SJSA1 (cell line): ENCODE measurements at places on chromosomes 12 and 14.

DNA sequence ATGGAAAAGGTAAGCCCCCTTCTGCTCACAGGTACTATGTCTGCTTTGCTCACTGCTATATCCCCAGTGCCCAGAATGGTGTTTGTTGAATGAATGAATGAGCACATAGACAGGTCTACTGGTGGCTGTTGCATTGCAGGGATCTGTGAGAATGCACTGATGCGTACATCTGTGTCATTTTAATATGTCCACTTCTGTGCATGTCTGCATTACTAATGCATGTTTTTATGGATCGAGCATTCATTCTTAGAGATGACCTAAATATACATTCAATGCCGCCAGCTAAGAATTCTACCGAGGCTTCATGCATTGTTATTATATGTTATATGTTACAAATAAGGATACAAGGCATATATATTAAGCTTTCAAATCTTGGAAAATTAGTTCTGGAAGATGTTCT, 73.8 kb downstream of the SPRING1 start:
- no peak for DNase-seq

DNA sequence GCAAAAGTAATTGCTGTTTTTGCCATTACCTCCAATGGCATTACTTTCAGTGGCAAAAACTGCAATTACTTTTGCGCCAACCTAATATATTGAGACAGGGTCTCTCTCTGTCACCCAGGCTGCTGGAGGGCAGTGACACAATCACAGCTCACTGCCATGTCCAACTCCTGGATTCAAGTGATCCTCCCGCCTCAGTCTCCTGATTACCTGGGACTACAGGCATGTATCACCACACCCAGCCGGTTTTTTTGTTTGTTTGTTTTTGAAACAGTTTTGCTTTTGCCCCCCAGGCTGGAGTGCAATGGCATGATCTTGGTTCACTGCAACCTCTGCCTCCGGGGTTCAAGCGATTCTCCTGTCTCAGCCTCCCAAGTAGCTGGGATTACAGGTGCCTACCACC, 15.7 kb upstream of the KDM2B start:
- DNase-seq: no peak

GRCh38 chr14:100983710-100984109, 80.2 kb upstream of the RTL1 start:
- DNase-seq: no peak

DNA sequence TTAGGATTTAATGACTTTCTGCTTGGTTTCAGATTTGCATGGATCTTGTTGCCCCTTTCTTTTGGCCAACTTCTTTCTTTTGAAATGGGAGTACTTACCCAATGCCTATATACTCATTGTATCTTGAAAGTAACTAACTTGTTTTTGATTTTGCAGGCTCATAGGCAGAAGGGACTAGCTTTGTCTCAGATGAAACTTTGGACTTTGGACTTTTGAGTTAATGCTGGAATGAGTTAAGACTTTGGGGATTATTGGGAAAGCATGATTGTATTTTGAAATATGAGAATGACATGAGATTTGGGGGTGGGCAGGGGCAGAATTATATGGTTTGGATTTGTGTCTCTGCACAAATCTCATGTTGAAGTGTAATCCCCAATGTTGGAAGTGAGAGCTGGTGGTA, 657.1 kb downstream of the TMTC2 start:
- no peak for DNase-seq

DNA sequence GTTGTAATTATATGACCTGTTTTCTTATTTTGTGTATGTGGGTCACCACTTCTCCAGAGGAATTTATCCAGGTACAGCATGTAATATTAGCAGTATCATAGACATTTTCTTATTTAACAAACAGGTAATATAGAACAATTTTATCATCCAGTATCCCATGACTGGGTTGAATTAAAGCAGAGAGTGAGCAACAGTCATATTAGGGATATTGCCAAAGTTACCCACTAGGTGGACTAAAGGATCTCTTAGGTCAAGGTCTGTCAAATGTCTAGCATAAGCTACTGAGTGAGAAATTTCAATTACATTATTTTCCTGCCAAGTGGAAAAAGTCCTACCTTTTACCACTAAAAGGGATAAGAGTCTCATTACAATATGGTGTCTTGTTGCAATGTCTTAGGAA, 62.1 kb upstream of the TRIM9 start:
- DNase-seq: peak; percentile 2

DNA sequence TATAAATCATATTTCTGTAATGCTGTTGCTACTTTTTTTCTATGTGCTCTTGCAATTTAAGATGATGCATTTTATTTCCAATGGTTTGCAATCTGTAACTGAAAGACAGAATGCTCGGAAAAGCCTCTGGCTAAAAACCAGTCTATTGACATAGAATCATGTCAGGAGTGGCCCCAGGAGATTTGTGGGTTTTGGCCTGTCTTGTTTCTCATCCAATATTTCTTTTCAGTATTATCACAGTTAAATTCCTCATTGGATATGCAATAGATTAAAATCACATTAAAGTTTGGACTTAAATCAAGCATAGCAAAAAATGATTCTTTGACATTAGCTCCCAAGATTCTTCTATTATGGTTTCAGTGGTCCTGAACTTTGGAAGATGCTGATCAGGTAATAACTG, 19.1 kb upstream of the SLC38A2 start:
- DNase-seq: no peak

DNA sequence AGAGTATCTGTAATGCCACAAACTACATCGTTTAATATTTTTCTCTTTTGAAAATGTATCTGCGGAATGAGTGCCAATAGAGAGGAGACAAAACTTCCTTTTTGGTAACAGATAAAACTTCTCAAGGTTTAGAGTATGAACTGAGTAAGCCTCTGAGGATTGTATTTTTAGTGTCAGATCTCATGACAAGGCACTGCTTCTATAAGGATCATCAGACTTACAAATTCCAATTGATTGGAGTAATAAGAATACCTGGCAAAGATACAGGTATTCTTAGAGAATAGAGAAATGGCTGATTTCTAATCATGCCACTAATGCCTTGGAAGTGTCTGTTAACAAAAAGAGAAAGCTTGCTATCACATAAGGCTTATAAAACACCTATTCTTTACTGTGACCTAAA, 45.3 kb downstream of the SLC35F4 start:
- no peak for DNase-seq

DNA sequence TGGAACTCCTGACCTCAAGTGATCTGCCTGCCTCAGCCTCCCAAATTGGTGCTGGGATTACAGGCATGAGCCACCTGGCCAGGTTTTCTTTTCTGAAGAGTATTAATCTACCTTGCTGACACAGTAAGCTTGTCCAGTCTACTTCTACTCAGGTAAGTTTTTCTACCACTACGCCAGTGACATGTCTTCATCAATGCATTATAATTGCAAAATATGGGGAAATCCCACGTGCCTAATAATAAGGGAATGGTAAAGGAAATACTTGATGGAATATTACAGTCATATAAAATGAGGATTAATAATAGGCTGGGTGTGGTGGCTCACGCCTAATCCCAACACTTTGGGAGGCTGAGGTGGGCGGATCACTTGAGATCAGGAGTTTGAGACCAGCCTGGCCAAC, 62.3 kb downstream of the RAB35 start:
- no peak for DNase-seq

DNA sequence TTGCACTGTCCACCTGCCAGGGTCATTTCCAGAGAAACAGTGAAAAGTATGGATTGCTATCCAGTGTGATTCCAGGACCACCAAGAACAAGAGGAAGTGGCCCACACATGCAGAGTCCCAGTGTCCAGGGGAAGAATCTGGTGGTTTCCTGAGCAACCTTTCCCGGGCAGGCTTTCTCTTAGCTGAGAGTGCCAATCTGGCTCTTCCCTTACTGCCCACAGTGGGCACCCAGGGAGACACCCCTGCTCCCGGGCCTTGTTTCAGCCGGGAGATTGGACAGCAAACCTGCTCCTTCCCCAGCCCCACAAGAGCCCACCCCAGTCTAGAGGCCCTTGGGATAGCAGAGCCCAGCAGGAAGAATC, 62.1 kb downstream of the VWF start:
- DNase-seq: no peak
